ENCODE measurements at places on chromosomes 5 and 9.

- DNase-seq: no peak
Measured at GRCh38 chr5:117800261-117800660, 1188.1 kb downstream of the DTWD2 start.

DNA sequence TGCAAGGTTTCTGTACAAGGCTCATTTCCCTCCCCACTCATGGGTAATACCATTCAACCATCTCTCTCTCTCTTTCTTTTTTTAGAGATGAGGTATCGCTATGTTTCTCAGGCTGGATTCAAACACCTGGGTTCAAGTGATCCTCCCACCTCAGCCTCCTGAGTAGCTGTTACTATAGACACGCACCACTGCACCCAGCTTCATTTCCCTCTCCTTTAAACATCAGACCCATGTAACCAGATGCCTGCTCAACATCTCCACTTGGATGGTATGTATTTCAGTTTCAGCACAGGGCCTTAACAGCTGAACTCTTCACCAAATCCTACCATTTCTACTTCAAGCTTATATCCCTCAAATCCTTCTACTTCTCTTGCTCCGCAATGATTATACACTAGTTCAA, 117.4 kb downstream of the SSBP2 start:
- DNase-seq: peak; percentile 82

GRCh38 chr5:14410394-14411201, 171.0 kb upstream of the OTULINL start:
- DNase-seq: no peak

- DNase-seq: no peak
Measured at GRCh38 chr9:128245421-128246151, 30.2 kb downstream of the GOLGA2 start.

DNA sequence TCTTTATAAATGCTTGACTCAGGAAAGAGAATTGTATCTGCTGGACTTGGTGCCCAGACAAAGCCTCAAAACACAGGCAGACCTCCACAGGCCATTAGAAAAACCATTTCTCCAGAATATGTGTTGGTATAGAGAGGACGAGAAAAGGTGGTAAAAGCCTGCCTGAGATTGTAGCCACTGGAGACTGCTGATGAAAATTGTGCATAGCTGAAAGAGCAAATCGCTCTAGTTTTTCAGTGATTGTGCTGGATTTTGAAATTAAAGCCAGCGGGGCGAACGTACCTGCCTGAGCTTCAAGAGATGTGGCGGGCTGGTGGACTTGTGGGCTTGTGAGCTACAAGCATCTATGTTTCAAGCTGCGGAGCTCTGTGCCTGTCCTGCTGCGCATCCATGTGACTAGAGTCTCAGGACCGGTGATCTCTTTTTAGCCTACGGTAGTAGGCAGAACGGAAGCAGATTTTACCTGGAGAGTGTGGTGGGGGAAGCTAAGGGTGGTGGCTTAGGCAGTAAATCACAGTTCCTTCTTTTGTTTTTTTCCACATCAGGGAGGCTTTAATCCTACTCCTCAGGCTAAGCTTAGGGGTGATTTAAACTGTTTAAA, 193.6 kb downstream of the SREK1 start:
- no peak for DNase-seq
